ENCODE measurements at places on chromosomes 12 and 14. TPM values are rescaled to one million over a fixed set of nuclear protein-coding genes. Genes with fewer than 3 reads are reported as not detected.

ART4 gene
- total RNA-seq: not detected

GMFB gene
- 96.4 TPM for total RNA-seq

PRIMA1 gene
- not detected for total RNA-seq

VIPAS39 gene
- 16.1 TPM for total RNA-seq

GARIN6 gene
- not detected for total RNA-seq

IL22 gene
- not detected for total RNA-seq

KRT75 gene
- 0.07 TPM for total RNA-seq

NOXRED1 gene
- total RNA-seq: not detected

SLC25A47 gene
- 0.24 TPM for total RNA-seq

CYP27B1 gene
- 2.1 TPM for total RNA-seq

CFAP54 gene
- 4.9 TPM for total RNA-seq

RBM25 gene
- total RNA-seq: 41.9 TPM

TRHDE gene
- total RNA-seq: 0.05 TPM
